ENCODE measurements at places on chromosomes 1 and 21.

DNA sequence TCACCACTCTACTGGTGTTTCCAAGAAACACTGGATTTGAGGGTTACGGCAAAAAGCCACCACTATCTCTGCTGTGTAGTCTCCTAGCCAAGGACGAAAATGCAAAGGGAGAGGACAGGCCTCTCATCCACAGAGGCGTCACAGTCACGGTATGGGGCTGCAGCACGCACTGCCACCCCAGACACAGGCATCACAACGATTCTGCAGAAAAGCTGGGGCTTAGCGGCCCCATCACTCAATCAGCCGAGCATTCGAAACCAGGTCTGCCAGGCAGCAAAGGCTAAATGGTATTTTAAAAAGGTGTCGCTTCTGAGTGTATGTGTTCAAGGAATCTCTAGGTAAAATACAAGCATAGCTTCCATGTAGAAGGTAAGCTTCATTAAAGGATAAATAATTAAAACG lies 1.4 kb downstream of the RIPK4 start:
- no peak for DNase-seq

- no peak for DNase-seq
Observed at GRCh38 chr1:10825592-10825991, 29.1 kb upstream of the CASZ1 start.

- DNase-seq = no peak
Observed at GRCh38 chr1:65026235-65026634, 59.9 kb upstream of the JAK1 start.

GRCh38 chr1:206439205-206439604 lies 31.1 kb upstream of the IKBKE start:
- no peak for DNase-seq

DNA sequence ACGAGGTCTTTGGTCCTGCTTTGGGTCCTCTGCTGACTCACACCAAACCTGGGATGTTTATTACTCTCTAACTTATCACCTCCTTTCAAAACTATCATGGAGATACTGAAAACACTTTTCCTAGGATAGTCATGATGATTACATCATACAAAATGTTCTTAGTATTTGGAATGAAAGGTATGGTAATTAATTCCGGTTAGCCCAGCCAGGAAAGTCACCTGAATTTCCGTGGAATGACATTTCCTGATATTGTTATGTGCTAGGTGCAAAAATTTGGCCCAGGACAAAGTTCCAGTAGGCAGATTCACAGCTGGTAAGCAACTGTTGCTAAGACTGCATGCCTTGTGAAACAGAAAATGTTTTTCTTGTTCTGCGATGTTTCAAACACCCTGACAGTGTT lies 203.4 kb downstream of the ZNF648 start:
- DNase-seq = no peak

DNA sequence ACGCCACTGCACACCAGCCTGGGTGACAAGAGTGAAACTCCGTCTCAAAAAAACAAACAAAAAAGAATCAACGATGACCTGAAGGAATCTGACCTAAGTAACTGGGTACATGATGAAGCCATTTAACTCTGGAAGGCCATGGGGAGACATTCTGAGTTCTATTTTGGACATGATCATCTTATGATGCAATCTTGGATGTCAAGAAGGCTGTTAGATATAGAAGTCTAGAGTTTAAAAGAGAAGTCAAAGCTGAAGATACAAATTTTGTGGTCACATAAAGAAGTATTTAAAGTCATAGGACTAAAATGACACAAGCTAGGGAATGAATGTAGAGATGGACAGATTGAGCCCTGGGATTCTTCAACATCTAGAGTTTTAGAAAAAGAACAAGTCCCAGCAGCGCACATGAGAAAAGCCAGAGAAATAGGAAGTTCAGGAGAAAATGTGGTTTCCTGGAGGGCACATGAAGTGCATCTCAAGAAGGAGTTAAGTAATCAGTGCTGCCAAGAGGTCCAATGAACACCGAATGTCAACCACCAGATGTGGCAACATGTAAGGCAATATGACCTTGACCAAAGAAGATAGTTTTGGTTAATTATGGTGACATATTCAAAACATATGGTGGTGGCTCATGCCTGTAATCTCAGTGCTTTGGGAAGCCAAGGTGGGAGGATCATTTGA lies 26.8 kb downstream of the ELK4 start:
- no peak for DNase-seq

DNA sequence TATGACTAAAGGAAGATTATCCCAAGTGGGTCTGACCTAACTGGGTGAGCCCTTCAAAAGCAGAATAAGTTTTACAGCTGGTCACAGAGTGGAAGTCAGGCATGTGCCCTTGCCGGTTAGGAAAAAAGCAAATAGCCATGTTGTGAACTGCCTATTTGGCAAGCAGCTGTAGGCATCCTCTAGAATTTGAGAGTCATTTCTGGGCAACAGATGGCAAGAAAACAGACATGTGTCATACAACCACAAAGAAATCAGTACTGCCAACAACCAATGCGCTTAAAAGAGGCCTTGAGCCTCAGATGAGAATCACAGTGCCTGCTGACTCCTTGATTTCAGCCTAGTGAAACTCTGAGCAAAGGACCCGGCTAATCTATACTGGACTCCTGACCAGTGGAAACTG lies 26.8 kb downstream of the LRRC53 start:
- no peak for DNase-seq

DNA sequence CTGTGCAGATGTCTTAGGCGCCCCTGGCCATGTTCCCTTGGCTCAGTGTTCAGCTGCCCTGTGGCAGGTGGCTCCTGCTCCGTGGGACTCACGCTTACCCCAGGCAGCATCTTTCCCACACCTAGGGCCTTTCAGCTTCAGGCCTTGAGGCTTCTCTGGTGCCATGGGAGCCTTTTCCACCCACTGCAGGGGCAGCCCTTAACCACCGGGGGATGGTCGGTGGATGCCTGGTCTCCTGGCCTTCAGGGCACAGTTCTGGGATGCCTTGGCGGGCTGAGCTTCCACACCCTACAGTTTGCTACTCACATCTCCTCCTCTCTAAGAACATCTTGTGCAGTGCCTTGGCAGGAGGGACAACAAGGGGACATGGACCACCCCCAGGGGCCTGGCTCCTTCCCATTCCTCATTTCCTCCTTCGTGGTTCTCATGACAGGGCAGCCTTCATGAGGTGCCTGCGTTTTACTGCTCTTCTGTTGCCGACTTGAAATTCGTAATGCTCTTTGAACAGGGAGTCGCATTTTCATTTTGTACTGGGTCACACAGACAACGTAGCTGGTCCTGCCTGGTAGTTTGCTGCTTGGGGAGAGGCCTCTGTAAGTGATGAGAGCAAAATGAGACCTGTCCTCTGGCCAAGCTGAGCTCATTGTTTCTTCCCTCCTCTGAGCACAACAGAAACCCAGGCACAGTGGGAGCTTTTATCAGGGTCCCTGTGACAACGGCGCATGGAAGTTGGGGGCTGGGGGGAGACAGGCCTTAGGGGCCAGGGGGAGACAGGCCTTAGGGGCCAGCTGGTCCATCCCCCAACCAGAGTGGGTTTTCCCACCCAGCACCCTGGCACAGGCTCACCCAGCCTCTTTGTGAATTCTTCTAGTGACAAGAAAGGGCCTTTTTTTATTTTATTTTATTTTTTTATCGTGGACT lies 62.0 kb upstream of the NEK2 start:
- DNase-seq = no peak

DNA sequence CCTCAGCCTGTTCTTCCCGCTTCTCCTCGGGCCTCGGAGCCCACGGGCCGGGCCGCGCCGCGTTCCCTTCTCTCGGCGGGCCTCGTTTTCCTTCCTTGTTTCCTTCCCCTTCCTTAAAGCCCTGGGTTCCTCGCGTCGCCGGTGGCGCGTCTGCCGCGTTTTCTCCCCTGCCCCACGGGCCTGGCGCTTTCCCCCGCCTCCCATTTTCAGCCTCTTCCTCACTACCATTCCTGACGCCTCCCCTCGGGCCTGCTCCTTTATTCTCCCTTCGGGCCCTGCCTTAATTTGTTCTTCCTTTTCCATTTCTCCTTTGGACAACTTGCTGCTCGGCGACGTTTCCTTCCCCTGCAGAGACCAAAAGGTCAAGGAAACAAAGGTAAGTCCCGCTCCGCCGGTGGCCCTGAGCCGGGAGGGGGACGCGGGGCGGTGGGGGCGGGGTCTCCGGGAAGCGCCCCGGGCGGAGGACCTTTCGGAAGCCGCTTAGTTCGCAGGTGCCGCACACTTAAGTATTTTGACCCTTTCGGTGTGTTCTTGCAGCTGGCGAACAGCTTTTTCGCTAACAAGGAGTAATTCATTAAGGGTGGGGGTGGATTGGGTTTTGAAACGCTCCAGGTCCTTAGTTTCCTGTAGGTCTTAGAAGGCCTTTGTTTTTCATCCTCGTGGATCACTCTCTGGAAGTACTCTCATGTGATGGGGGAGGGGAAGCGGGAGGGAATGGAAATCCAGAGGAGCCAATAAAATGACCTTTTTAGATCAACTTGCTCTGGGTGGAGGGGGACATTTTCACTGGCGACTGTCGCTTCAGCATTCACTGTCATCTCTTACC lies 780 bp downstream of the YTHDF2 start:
- peak; percentile 48 for DNase-seq
